SK-MEL-5 (cell line): ENCODE measurements at places on chromosomes 7 and 10. TPM values are rescaled to one million over a fixed set of nuclear protein-coding genes. Genes with fewer than 3 reads are reported as not detected.

DNA sequence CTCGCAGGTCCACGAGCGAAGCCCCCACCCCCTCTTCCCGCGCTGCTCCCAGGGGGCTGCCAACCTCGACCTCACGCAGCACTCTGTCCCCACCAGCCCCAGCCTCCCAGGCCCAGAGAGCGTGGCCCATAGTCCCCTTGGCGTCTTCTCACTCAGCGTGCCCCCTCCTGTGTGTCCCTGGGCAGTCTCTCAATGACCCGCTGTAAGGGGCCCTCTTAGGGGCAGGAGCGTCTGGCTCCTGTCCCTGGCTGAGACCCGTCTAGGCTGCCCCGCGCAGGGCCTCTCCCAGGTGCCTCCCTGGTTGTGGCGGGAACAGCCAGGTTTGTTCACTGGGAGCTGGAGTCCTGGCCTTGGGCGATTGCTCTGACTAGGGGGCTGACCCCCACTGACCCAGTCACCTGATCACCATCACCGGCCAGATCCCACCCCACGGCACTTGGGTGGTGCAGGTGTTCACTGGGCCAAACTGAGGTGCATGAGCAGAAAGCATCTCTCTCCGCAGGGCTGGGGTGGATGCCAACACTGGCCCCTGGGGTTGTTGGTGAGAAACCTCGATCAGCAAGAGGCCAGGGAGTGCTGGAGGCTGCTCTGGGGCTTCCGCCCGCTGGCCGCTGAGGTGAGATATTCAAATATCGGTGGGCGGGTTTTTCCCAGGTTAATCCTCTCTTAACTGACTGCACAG is 12.6 kb upstream of the WDFY4 start:
- DNase-seq: no peak

- DNase-seq: no peak
These were observed 25.3 kb downstream of the ATXN7L1 start for GRCh38 chr7:105851064-105851463.

DNA sequence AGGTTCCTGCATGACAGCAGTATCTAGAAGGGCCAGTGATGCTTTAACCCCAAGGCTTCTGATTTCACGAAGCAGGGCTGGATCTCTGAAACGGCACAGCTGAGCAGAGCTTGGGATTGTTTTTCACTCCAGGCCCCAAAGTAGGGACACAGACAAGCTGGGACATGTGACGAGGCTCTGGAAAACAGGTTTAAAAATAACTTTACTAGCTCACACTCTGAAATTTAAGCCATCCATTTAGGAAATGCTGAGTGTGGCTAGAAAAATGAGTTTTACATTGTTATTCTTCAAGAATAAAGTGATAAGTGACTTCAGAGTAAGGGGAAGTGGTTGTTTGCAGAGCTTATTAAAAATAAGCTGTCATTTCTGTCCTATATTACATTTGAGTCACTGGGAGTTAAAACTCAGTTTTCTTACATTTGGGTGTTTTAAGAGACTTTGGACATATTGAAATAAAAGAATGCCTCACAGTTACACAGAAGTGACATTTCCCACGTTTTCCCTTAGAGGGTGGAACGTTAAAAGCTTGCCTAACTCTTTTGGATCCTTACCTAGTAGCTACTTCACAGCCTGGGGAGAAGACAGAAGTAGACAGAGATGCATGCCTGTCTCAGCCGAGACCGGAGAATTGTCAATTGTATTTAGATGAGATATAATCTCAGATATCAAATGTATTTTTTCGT is 107.8 kb downstream of the GALNT17 start:
- DNase-seq: no peak

The LIPN gene
- total RNA-seq: not detected in 2 replicates

DNA sequence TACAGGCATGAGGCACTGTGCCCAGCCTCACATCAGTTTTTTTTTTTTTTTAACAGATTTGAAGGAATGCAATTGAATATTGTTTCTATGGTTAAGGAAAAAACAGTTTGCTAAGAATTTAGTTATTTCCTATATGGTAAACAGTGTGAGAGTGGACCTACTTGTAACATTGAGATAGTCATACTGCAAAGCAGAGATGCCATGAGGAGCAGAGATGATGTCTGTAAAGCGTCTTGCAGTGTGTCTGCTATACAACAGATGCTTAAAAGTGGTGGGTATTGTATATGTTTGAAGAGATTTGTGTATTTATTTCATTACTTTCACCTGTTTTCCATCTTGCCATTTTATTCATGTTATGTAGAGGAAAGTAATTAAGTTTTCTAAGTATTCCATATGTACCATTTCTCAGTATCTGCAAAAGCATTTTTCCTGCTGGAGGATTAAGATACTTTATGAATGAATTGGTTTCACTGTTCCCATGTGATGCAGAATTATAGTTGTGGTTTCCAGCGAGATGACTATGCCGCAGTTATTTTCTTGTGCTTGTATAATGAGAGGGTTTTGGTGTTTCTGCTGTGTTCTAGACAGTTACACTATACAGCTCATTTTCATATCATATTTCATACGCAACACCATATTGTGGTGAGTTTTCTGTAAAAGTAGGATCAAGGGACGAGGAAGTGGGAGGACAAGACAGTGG is 26.6 kb downstream of the TET1 start:
- DNase-seq: peak; percentile 92

DNA sequence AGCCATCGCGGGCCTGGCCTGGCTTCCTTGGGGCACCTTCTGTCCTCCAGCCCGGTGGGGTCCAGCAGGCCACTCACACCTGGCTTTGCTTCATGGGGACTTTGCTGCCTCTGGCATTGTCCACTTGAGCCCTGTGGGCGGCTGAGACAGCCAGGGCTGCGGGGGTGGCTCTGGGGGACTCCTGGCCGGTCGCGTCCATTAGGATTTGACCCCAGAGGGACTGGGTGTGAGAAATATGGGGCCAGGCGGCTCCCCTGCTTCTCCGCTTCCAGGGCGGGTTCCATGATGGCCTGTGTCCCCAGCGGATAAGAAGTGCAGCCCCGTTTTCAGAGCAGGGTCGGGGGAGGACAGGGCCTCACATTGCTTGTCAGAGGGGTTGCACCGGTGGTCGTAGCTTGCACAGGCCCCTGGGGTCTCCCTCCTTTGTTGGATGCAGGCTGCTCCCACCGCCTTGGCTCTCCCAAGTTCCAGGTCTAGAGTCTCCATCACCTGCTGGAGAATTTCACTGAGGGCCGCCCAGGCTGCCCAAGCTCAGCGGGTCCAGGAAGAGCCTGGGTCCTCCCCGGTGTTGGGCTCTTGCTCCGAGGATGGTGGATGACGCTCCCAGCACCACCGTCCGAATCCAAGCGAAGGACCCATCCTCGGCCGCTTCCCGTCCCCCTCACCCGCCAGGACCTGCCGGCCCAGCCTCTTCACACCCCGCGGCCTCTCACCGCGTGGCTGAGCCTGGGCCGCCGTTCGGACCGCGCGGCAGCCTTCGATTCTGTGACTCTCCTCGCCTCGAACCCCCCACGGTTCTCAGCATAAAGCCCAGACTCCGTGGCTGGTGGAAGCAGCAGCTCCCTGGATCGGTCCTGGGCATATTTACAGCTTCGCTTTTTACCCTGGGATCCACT is 140.1 kb downstream of the DYNC2I1 start:
- DNase-seq: no peak

- no peak for DNase-seq
These were observed 219.5 kb upstream of the ZNF804B start for GRCh38 chr7:88540012-88540411.

- DNase-seq: no peak
These were observed 3.5 kb downstream of the TSC22D4 start for GRCh38 chr7:100475549-100475948.

The TUBB8 gene
- total RNA-seq: not detected in 2 replicates
